NCI-H1092 (cell line): ENCODE measurements at places on chromosomes 1 and 21.

GRCh38 chr1:159598196-159598595, 10.6 kb downstream of the APCS start:
- no peak for DNase-seq

DNA sequence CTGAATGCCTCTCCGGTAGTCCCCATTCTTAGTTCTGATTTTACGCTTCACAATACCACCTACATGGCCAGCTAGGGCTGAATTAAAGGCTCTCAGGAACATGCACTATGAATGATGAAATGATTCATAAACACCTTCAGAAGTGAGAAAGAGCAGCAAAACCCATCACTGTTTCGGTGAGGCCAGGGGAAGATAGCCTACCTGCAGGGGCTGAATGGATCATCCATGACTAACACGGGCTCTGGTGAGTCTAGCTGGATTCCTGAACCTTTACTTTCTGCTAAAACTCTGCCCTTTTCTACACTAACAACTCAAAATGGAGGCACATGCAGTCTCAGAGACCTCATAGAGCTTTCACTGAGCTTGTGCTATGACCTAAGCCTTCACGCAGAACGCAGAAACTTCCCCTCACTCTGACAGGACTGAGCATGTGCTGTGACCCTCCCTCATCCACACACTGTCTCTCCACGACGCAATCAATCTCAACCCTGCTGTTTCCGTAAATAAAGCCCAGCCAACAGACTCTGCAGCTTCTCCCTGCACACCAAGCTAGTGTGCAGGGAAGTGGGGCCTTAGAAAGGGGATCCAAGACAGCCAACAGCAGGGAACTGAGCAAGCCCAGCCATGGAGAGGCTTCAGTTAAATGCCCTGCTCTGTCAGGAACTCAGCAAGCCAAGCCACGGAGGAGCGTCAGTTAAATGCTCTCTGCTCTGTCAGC, 207.8 kb downstream of the SLC45A1 start:
- peak; percentile 90 for DNase-seq

GRCh38 chr1:155207806-155208540, at the start of gene THBS3:
THBS3 (minus strand) TSS chr1:155207897; CDS start chr1:155207876, 21 bp downstream.
- peak; percentile 56 for DNase-seq

DNA sequence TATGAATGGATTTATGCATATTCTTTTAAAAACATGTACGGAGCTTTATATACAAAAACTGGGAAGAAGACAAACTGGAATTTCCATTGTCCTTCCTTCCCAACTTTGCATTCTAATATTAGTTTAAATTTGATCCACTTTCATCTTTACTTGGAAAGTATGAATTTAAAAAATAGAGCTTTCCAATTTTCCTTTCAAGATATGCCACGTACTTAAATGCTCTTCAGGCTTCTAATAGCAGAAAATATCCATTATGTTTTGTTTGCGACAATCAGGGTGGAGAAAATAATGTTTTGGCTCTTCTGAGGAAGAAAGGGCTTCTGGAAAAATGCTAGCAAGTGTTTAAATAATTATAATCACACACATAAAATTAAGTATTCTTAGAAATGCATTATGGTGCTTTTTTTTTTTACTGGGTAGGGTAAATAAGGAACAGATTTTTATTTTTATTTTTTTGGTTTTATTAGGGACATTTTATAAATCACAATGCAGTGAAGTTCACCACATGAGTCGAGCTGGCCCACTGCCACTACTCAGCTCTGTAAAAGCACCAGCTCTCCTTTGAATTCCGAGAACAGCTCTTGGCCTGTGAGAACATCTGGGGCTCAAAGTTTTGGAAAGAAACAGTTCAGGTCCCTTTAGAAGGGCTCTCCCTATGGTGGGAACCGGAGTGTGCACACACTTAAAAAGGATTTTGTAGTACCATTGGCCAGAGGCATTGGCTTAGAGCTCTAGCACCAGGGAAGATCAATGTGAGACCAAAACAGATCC, 287.4 kb upstream of the LYPLAL1 start:
- DNase-seq, result no peak

DNA sequence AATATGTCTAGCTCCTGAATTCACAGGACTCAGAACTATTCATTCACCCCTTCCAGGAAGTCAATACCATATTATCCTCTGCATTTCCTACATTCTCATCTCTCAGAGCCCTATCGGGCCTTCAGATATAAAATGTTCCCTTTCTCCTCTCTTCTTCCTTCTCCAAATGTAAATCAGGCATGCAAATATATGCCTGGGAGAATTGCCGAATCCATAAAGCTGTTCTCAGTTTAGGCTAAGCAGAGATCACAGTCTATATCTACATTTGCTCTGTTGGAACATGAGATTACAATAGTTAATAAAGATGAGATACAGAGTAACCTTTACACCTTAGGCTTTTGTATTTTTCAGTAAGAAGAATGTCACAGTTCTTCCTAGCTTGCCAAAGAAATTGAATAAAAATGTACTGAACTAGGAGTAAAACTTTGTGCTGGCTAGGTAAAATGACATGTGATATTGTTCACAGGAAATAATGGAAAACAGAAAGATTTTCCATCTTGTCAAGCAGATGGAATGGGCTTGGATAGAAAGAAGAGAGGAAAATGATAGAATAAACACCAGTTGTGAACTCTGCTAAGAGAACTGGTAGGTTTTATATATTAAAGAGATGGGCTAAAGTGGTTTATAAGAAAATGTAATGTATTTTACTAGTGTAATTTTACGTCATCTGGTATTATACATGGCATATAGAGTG, 161.5 kb downstream of the NRIP1 start:
- no peak for DNase-seq

DNA sequence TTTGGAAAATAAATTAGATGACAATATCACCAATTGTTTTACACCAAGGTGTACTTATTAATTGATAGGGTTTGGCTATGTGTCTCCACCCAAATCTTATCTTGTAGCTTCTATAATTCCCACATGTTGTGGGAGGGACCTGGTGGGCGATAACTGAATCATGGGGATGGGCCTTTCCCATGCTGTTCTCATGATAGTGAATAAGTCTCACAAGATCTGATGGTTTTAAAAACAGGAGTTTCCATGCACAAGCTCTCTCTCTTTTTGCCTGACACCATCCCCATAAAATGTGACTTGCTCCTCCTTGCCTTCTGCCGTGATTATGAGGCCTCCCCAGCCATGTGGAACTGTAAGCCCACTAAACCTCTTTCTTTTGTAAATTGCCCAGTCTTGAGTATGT, 131.0 kb upstream of the LMO4 start:
- DNase-seq, result no peak

GRCh38 chr1:21871943-21872342, 59.9 kb downstream of the LDLRAD2 start:
- no peak for DNase-seq

- no peak for DNase-seq
These were observed 101.7 kb downstream of the HUNK start for GRCh38 chr21:31974454-31974985.

GRCh38 chr1:228143480-228144192, 3.6 kb downstream of the GUK1 start:
- no peak for DNase-seq

GRCh38 chr1:161839591-161839990, 73.5 kb downstream of the ATF6 start:
- no peak for DNase-seq

GRCh38 chr1:195664628-195665027, 943.6 kb downstream of the KCNT2 start:
- DNase-seq, result no peak

- DNase-seq, result no peak
These were observed 124.8 kb downstream of the AK5 start for GRCh38 chr1:77406661-77407060.
